ENCODE measurements at places on chromosomes 7 and 10.

DNA sequence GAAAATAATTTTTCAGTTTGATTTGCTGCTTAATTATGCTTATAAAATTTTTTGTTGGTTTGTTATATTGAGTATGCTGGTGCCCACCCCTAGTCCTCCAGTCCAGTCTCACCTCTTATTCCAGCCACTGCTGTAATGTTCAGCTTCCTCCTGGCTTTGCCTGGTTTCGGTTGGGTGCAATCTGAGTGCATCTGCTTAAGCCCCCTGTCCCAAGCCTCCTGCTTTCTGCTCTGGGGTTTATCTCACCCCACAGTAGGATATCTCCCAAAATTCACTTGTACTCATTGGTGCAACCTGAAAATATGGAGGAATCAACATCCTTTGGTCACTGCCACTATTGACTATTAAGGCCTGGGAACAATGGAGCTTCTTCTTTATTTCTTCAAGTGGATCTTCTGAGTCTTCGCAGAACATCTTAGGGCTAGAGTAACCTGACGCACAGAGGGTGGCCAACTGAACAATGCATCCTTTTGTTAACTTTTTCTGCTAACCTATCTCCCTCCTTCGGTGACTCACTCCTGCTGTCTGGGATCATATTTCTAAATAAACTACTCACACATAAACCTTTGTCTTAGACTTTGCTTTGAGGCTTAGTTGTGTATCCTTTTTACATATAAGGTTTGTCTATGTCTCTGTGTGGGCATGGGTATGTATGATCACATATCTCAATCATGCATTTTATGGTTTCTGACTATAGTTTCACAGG lies 19.1 kb upstream of the SOSTDC1 start:
- no peaks in the 10 kb centered on the region for H3K4me1 ChIP-seq
- H3K27ac ChIP-seq = no peak overlapping the region
- H3K4me3 ChIP-seq = no peak overlapping the region
- H3K27me3 ChIP-seq = no peaks in the 10 kb centered on the region

DNA sequence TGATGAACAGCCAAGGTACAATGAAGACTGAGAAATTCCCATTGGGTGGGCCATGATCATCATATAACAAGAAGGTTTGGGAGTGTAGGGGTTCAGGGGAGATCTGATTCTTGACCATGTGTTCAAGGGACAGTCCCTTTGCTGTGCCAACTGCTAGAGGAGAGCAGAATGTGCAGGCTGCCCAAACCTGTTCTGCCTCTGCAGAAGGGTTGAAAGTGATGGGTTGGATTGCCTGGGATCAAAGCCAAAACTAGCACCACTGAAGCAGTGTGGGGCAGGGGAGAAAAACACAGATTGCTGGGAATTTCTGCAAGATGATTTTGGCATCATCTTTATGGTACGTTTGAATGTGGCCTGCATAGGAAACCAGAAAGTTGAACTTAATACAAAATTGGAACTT lies 303.9 kb downstream of the OTUD1 start:
- no peaks in the 10 kb centered on the region for H3K27me3 ChIP-seq
- no peak overlapping the region for H3K4me3 ChIP-seq
- no peak overlapping the region for H3K27ac ChIP-seq
- H3K4me1 ChIP-seq = no peaks in the 10 kb centered on the region
- DNase-seq = no peak

DNA sequence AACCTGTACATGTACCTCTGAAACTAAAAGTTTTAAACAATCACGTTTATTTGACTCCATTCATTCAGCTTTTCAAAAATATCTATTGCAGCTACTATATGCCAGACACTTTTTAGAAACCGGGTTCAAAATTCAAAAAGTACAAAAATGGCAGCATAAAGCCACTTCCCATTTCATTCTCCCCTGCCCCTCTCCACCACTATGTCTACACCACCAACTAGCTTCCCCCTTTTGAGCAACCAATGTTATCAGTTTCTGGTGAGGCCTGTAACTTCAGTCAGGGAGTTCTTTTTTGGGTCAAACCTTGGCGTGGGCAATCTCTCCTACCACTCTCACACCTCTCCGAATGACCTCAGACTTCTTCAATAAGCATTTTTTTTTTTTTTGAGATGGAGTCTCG lies 11.5 kb upstream of the HHEX start:
- H3K4me1 ChIP-seq = no peaks in the 10 kb centered on the region
- H3K27me3 ChIP-seq = peaks cover 2% of the 10 kb centered on the region
- no peak overlapping the region for H3K27ac ChIP-seq
- peaks cover 13% of the 10 kb centered on the region for H3K36me3 ChIP-seq

DNA sequence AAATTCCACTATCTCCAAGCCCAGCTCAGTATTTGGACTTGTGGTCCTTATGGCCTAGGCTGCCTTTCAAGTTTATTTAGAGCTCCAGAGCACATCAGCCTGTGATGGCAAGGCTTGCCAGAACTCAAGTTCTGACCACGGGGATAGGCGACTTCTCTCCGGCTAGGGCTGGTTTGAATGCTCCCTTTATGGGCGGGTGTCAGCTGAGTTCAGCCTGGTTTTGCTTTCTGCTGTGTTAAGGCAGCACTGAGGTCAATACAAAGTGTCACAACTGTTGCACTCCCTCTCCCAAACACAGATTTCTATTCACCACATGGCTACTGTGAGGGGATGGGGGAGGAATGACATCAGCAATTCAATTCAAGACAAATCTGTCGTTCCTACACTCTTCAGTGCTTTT lies 318.1 kb upstream of the MYO3A start:
- no peak for DNase-seq
- H3K36me3 ChIP-seq = no peaks in the 10 kb centered on the region
- peaks cover 2% of the 10 kb centered on the region for H3K27me3 ChIP-seq
- H3K4me1 ChIP-seq = no peaks in the 10 kb centered on the region
- H3K27ac ChIP-seq = no peak overlapping the region

DNA sequence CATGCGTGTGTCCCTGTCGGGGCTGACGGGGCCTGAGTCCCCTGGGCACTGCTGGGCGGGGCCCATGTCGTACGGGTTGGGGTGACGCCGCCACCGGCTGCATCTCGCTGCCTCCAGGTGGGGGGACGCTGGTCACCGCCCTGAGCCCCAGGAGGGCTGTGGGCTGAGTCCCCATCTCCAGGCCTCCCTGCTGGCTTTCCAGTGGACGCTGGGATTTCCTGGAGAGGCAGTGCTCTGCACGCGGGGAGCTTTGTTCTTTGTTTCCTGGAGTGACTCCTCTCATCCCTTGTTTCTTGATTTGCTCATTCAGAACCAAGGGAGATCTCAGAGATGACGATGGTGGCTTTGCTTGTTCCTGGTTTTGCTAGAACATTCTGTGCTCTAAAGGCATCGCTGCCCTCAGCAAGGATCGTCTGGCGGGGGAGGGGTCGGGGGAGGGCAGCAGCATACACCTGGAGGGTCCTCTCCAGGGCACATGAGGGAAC lies 21.0 kb downstream of the PWWP2B start:
- H3K27me3 ChIP-seq = peaks cover 6% of the 10 kb centered on the region
- H3K27ac ChIP-seq = peak overlapping the region; percentile 57
- H3K4me1 ChIP-seq = peaks cover 4% of the 10 kb centered on the region
- no peak overlapping the region for H3K4me3 ChIP-seq
- DNase-seq = no peak

DNA sequence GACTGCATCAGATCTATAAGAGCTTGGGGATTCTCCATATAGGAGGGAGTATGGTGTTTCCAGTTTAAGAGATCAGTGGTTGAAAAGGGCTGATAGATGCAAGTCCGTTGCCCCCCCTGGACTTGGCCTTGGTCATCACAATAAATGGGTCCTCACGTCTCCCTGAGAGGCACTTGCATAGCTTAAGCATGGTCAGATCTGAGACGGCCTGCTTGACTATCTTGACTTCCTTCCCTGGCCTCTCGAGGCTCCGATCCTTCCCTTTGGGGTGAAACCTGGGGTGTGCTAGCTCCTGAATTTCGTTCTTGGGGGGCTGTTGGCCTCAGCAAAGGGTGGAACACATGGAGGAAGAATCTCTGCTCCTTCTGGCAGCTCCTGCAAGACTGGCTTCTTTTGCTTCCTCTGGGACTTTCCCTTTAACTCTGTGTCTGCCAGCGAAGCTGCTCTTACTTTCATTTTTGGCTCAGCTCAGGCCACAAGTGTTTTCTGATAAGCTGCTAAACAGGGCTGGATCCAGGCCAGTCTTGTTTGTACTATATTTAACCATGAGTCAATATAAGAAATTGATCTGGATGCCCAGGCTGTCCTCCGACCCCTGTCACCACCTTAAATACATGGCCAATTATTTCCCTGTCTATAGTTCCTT lies 11.2 kb upstream of the ZNF485 start:
- H3K27ac ChIP-seq = no peak overlapping the region
- no peak overlapping the region for H3K4me3 ChIP-seq
- H3K27me3 ChIP-seq = peaks cover 5% of the 10 kb centered on the region
- H3K4me1 ChIP-seq = peaks cover 5% of the 10 kb centered on the region
- H3K36me3 ChIP-seq = peaks cover 7% of the 10 kb centered on the region

DNA sequence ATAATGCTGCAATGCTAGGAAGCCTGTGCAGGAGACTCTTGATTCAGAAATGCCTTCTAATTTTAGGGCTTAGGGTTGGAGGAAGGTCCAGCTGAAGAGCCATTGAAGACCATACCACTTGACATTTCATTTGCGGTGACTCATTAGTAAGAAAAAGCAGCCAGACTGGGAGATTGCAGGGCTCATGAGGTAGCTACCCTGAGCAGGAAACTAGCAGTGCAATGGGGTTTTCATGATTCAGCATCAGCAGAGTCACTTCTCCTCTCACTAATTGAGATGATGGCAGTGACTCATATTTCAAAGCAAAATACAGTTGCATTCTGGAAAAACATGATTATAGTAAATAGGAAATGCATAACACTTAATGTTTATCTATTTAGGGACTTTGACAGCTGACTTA lies 434.1 kb downstream of the DNAJB9 start:
- H3K4me1 ChIP-seq = no peaks in the 10 kb centered on the region
- H3K4me3 ChIP-seq = no peak overlapping the region
- no peak for DNase-seq
- no peaks in the 10 kb centered on the region for H3K27me3 ChIP-seq

GRCh38 chr10:55747244-55747643 lies 613.8 kb downstream of the ZWINT start:
- no peaks in the 10 kb centered on the region for H3K27me3 ChIP-seq
- H3K27ac ChIP-seq = no peak overlapping the region
- H3K36me3 ChIP-seq = no peaks in the 10 kb centered on the region
- DNase-seq = no peak
- no peak overlapping the region for H3K4me3 ChIP-seq

GRCh38 chr10:16765509-16766375 lies 51.5 kb downstream of the RSU1 start:
- no peak overlapping the region for H3K27ac ChIP-seq
- peaks cover 14% of the 10 kb centered on the region for H3K4me1 ChIP-seq
- no peak overlapping the region for H3K4me3 ChIP-seq
- H3K27me3 ChIP-seq = no peaks in the 10 kb centered on the region
- H3K36me3 ChIP-seq = peaks cover 4% of the 10 kb centered on the region
- DNase-seq = no peak

GRCh38 chr7:954330-955238 lies at the start of gene ADAP1:
ADAP1 (minus strand) TSS chr7:954680; CDS start chr7:954477, 203 bp downstream.
- peaks cover 13% of the 10 kb centered on the region for H3K27me3 ChIP-seq
- peak within 1 kb of the TSS; percentile 48 for H3K27ac ChIP-seq
- no peaks in the 10 kb centered on the region for H3K4me1 ChIP-seq

DNA sequence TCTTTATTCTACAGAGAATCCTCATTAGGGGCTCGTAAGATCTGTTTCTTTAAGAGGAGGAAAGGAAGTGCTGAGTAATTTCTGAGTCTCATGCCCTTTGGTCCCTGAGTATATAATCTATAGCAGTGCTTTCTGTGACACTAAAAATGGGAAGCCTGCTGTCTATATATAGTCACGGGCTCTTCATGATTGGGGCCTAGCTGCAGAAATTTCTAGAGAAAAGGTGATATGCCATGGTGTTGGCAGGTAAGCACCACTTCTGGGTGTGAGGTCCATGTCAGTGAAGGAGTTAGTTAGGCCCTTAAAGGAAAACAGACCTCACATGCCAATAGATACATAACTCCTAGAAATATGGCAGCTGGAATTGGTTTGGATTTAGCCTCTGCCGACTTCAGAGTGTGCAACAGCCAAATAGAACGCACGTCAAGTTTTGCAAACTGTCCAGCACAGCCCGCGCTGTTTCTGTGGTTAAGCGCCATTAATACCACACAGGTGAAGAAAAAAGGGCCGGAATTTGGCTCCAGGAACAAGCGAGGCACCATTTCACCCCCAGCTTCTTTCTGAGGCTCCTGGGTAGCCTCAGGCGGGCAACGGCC lies 123.2 kb downstream of the TACC2 start:
- H3K27ac ChIP-seq = peak overlapping the region; percentile 5
- no peaks in the 10 kb centered on the region for H3K36me3 ChIP-seq
- peaks cover 10% of the 10 kb centered on the region for H3K27me3 ChIP-seq
- H3K4me1 ChIP-seq = peaks cover 24% of the 10 kb centered on the region

- H3K4me3 ChIP-seq = peak overlapping the region; percentile 68
- DNase-seq = no peak
- H3K27ac ChIP-seq = peak overlapping the region; percentile 80
- peaks cover 30% of the 10 kb centered on the region for H3K4me1 ChIP-seq
Measured at GRCh38 chr10:80518807-80519360, 18.8 kb upstream of the SH2D4B start.

- H3K36me3 ChIP-seq = peaks cover 5% of the 10 kb centered on the region
- H3K4me1 ChIP-seq = peaks cover 14% of the 10 kb centered on the region
- no peak overlapping the region for H3K27ac ChIP-seq
- H3K4me3 ChIP-seq = no peak overlapping the region
- no peak for DNase-seq
Measured at GRCh38 chr7:128939861-128940410, 2.2 kb downstream of the IRF5 start.

GRCh38 chr10:8633909-8634308 lies 579.4 kb downstream of the GATA3 start:
- no peak overlapping the region for H3K27ac ChIP-seq
- no peak overlapping the region for H3K4me3 ChIP-seq
- H3K36me3 ChIP-seq = no peaks in the 10 kb centered on the region

DNA sequence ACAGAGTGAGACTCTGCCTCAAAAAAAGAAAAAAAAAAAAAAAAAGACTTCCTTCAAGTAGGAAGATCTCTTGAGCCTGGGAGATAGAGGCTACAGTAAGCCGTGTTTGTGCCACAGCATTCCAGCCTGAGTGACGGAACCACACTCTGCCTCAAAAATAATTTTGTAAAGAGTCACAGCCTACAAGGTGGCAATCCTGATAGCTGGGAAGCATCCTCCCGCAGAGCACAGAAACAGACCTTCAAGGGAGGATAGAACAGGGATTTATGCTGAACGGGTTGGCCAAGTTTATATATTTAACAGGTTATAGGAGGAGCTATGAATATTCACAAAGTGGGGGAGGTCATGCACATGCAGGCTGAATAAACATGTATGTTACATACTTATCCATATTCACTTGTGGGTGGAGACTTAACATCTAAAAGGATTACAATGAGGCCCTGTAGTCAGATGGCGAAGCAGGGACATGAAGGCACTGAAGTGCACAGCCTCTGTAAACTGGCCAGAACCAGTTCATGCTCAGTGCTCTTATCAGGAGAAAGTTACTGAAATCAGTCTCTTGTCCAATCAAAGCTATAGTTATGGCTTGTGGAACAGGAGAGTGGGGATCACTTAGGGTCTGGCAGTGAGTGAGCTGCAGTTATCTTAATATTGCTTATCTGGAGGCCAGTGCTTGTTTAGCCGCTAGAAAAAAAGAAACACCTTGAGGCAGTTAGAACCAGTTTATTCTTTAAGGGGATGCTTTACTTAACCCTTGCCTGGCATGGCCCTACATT lies 6.8 kb downstream of the LMBR1 start:
- DNase-seq = no peak
- H3K27me3 ChIP-seq = peaks cover under 1% of the 10 kb centered on the region
- H3K36me3 ChIP-seq = peaks cover 35% of the 10 kb centered on the region
- H3K27ac ChIP-seq = no peak overlapping the region

Data from endothelial cell (in vitro differentiated cells).